Activated naive CD4-positive, alpha-beta T cell (primary cell): ENCODE measurements at places on chromosomes 1 and 21.

GRCh38 chr1:93605812-93606512 is 75.7 kb downstream of the BCAR3 start:
- no peak for DNase-seq

GRCh38 chr1:44543064-44543744 is 131.1 kb downstream of the TMEM53 start:
- no peak for DNase-seq

DNA sequence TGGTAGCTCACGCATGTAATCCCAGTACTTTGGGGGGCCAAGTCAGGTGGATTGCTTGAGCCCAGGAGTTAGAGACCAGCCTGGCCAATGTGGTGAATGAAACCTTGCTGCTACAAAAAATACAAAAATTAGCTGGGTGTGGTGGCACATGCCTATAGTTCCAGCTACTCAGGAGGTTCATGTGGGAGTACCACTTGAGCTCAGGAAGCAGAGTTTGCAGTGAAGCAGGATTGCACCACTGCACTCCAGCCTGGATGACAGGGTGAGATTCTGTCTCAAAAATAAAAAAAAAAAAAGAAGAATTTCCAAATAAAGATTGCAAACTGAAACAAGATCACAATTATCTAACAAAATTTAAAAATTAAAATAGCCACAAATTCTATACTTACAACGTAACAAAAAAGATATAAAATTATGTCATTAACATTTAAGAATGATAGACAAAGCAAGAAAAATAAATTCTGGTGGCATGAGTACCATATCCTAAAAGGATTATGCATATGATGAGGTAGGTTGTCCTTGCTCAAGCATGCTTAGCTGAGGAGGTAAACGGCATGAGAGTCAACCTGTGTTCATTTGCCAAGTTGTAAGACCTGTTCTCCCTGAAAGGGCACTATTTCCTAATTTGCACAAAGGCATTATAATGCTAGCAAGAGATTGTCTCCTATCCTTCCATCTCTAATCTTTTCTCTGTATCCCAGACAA is 20.2 kb downstream of the IPP start:
- DNase-seq: no peak

- no peak for DNase-seq
Measured at GRCh38 chr1:221875004-221875330, 133.1 kb upstream of the DUSP10 start.

- no peak for DNase-seq
Measured at GRCh38 chr21:29033301-29033700, 8.8 kb downstream of the USP16 start.

DNA sequence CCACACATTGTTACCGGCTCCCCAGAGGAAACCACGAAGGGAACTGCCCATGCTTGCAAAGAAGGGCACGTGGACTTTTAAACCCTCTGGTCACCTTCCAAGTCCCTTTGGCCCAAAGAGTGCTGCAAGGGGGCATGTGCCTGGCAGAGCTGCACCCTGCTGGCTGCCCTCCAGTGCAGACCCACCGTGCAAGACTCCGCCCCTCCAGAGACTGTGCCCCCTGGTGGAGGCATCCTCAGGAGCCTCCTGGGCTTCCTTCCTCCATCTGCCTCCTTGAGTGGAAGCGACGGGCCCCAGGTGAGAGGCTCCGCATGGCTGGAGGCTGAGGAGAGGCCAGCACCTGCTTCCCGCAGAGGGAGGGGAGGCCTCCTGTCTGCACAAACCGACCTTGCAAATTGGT is 100.6 kb downstream of the CRYAA start:
- DNase-seq: no peak

GRCh38 chr1:109775398-109775797 is 11.7 kb upstream of the EPS8L3 start:
- DNase-seq: no peak

GRCh38 chr1:87986130-87986866 is 657.6 kb downstream of the LMO4 start:
- no peak for DNase-seq

DNA sequence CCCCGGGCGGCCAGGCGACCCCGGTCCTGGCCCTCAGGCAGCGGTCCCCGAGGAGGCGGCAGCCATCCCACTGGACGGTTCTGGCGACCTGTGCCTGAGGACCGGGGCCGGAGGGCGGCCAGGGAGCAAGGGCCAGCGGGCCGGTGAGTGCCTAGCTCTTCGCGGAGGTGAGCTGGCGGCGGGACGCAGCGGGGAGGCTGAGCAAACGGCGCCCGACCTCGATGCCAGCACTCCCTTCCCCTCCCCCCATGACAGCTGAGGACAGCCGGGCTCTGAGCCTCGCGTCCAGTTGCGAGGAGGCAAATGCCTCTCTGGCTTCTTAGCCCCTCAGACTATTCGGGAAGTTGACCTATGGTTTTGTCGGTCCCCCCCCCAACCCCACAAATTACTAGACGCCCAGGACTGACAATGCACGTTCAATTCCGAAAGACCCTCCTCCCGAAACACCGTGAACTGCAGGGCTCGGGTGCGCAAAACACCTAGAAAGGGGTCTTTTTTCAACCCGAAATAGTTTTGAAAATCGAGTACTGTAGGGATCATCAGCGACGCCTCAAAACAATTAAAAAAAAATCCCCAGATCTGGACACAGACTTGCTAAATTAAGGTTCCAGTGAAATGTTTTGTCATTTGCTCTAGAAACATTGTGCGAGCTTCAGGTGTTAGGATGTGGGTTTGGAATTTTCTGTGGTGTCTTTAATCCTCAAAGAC is 8.3 kb downstream of the CDKN2C start:
- no peak for DNase-seq
